T-cell (primary cell): ENCODE measurements at places on chromosomes 16 and 17. TPM values are rescaled to one million over a fixed set of nuclear protein-coding genes. Genes with fewer than 3 reads are reported as not detected.

DNA sequence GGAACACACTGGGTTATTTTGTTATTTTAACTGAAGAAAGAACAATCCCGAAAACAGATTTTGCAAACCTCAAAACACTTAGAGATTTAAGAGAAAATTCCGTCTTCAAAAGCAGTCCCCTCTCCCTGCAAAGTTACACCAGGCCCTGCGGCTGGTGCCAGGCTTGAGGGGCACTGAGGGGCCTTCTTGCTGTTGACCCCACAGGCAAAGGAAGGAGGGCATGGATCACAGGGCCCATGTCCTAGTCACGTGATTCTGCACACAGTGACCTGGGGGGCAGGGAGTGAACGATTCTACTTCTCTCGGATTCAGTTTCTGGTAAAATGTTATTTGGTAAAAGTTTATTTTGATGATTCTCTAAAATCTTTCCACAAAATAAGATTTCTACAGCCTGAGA lies 55.3 kb upstream of the FASN start:
- no peak overlapping the region for H3K27ac ChIP-seq
- H3K4me1 ChIP-seq, result peaks cover 11% of the 10 kb centered on the region
- no peak overlapping the region for H3K4me3 ChIP-seq
- H3K36me3 ChIP-seq, result peaks cover 4% of the 10 kb centered on the region

Gene MGAT5B
- total RNA-seq, result 0.15 TPM

Gene AKTIP
- total RNA-seq, result 56.3 TPM

DNA sequence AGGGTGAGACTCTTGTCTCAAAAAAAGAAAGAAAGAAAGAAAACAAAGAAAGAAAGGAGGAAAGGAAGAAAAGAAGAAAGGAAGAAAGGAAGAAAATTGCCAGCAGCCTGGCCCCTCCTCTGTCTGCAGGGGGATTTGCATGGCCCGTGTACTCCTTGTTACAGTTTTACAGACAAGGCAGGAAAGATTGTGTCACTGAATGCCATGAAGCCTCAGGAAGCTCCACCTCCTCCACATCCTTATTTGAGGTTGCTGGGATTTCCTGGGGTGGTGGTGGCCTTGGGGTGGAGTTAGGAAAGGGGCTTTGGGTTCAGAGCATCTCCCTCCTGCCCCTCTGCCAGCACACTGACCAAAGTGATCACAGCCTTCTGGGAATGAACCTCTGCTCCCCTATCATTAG lies 23.6 kb downstream of the CFAP20 start:
- no peak overlapping the region for H3K4me3 ChIP-seq
- H3K4me1 ChIP-seq, result no peaks in the 10 kb centered on the region
- no peak overlapping the region for H3K27ac ChIP-seq

DNA sequence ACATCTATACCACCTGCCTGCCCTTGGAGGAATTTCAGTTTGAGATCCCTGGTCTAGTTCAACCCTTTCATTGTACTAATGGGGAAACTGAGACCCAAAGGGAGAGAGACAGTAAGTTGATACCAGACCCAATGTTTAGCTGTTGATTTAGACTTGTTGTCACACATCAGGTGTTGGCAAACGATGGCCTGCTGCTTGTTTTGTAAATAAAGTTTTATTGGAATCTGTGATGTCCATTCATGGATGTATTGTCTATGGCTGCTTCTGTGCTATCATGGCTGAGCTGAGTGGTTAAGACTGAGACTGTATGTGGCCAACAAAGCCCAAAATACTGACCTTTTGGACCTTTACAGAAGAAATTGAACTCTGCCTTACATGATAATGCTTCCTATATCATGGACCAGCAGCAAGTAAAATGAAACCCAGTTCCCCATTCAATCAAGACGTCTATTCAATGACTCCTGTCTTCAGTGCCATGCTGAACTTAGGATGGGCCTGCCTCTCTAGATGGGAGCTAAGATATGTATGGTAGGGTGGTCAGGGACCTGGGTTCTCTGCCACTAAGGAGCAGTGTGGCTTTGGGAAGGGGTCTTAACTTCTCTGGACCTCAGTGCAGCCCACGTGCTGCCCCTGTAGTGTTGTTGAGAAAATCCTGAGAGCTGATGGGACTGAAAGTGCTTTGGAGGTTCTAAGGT lies 111.0 kb downstream of the IRX5 start:
- H3K36me3 ChIP-seq, result no peaks in the 10 kb centered on the region
- no peaks in the 10 kb centered on the region for H3K4me1 ChIP-seq
- H3K27ac ChIP-seq, result no peak overlapping the region
- H3K27me3 ChIP-seq, result no peaks in the 10 kb centered on the region
- no peak for DNase-seq

DNA sequence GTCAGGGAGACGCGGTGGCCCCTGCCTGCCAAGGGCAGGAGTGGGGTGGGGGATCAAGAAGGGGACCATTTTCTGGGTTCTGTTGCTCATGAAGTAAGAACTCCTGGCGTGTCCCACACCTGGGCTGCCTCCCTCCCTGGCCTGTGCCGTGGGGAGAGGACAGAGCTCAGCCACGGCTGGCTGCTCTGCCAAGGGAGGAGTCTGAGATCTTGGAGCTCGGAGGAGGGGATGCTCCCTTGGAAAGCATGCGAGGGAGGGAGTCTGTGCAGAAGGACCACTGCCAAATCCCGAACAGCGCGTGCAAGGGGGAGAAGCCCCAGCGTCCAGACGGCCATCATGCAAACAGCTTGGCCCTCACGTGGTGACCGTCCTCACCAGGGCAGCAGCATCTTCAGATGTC lies 64.2 kb upstream of the ZNF469 start:
- H3K4me1 ChIP-seq, result no peaks in the 10 kb centered on the region
- H3K4me3 ChIP-seq, result no peak overlapping the region
- no peak overlapping the region for H3K27ac ChIP-seq

- H3K4me1 ChIP-seq, result peaks cover 12% of the 10 kb centered on the region
- DNase-seq, result no peak
- H3K27ac ChIP-seq, result no peak overlapping the region
- no peaks in the 10 kb centered on the region for H3K27me3 ChIP-seq
- H3K36me3 ChIP-seq, result peaks cover 3% of the 10 kb centered on the region
- no peak overlapping the region for H3K4me3 ChIP-seq
Measured at GRCh38 chr16:81316176-81316496, 1.4 kb downstream of the GAN start.

GRCh38 chr17:48181653-48182052 lies 74.1 kb downstream of the SNX11 start:
- H3K36me3 ChIP-seq, result peaks cover 91% of the 10 kb centered on the region
- no peaks in the 10 kb centered on the region for H3K4me1 ChIP-seq
- no peak overlapping the region for H3K4me3 ChIP-seq
- H3K27me3 ChIP-seq, result no peaks in the 10 kb centered on the region

DNA sequence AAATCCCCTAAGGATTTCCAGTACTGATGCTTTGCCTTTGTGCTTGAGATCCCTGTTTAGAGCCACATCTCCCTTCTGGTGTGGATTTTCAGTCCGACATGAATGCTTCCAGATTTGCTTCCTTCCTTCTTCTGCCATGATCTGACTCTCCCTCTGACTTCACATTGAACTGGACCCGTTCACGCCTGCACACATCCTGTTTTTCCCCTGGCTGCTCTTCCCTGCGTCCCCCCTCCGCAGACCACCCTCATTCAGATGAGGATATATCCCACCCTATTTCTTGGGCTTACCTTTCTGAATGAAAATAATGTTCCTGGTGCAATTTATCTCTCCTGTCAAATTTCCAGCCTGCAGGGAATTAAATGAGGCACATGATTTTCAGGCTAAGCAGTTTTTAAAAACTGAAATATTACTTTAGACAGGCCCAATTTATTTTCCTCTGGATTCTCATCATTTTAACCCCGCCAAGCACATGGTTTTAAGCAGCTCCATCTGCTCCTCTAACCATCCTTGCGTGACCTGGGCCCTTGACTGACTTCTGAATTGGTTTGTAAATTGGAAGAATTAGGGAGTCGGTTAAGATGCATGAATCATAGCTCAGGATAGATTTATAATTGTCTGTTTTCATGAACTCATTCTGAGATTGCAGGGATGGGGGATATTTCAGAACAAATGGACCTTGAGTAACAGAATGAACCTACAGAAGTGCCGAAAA lies 59.2 kb downstream of the BMERB1 start:
- H3K27me3 ChIP-seq, result no peaks in the 10 kb centered on the region
- H3K27ac ChIP-seq, result no peak overlapping the region
- no peak for DNase-seq

- no peak for DNase-seq
- H3K4me3 ChIP-seq, result no peak overlapping the region
- no peaks in the 10 kb centered on the region for H3K36me3 ChIP-seq
- H3K4me1 ChIP-seq, result no peaks in the 10 kb centered on the region
Measured at GRCh38 chr17:81432941-81433340, 37.7 kb downstream of the BAHCC1 start.

GRCh38 chr16:23294260-23294659 lies 7.8 kb upstream of the SCNN1B start:
- H3K27me3 ChIP-seq, result no peaks in the 10 kb centered on the region
- no peak overlapping the region for H3K4me3 ChIP-seq
- H3K27ac ChIP-seq, result no peak overlapping the region
- no peaks in the 10 kb centered on the region for H3K4me1 ChIP-seq

DNA sequence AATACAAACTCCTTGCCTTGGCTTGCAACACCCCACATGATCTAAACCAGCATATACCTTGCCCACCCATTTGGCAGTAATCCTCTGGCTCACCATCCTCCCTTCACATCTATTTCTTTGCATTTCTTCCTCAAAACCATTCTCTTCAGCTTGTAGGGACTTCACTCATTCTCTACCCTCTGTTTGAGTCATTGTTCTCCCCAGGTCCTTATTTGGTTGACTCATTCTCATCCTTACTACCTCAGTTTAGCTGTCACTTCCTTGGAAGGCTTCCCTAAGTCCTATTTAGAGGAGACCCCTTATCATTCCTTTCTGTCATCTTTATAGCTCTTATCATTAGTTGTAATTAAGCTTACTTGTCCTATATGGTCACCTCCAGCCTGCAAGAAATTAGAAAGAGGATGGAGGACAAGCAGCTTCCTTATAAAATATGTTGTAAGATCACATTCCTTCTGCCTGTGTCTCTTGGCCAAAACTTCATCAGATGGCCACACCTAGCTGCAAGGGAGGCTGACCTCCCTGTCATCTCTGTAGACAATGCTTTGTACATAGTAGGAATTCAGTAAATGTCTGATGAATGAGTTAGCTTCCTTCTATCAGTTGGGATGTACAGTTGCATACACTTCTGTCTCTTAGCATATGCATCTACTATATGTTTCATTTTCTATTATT lies 1.7 kb downstream of the TTC19 start:
- no peak overlapping the region for H3K4me3 ChIP-seq
- DNase-seq, result no peak
- no peak overlapping the region for H3K27ac ChIP-seq
- H3K36me3 ChIP-seq, result peaks cover 48% of the 10 kb centered on the region

- H3K4me3 ChIP-seq, result no peak overlapping the region
- no peak overlapping the region for H3K27ac ChIP-seq
- no peak for DNase-seq
- no peaks in the 10 kb centered on the region for H3K36me3 ChIP-seq
Measured at GRCh38 chr17:77737442-77738265, 220.8 kb upstream of the TNRC6C start.

DNA sequence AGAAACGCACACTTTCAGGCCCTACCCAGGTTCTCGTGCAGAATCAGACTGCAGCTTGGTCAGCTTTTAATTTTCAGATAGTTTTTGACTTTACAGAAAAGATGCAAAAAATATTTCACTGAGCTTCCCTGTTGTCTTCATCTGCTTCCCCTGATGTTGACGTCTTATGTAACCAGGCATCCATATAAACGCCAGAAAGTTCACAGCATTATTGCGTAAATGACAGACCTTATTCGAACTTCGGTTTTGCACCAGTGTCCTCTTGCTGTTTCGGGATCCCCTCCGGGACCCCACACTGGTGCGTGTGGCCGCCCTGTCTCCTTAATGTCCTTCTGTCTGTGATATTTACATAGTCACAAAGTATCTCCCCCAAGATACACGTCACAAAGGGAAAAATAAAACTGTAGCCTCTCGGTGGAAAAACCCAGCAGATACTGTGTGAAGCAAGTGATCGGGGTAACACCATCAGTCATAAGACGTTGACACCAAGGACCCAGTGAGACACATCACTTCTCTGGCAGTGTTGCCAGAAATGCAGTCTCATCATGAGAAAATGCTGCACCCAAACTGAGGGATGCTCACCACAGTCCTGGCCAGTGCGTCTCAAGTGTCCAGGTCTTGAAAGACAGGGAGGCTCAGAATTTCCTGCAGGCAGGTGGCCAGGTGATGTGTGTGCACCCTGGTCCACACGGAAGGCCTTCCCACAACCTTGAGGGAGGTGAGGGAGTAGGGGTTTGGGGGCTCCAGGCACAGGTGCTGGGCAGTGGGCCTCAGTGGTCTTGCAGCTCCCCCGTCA lies 4.3 kb downstream of the BANP start:
- peaks cover 14% of the 10 kb centered on the region for H3K36me3 ChIP-seq
- H3K4me1 ChIP-seq, result peaks cover 83% of the 10 kb centered on the region
- H3K4me3 ChIP-seq, result no peak overlapping the region
- no peak for DNase-seq
- no peaks in the 10 kb centered on the region for H3K27me3 ChIP-seq
- H3K27ac ChIP-seq, result peak overlapping the region; percentile 72

- peaks cover 3% of the 10 kb centered on the region for H3K4me1 ChIP-seq
- no peak overlapping the region for H3K27ac ChIP-seq
- peaks cover 7% of the 10 kb centered on the region for H3K27me3 ChIP-seq
- H3K36me3 ChIP-seq, result no peaks in the 10 kb centered on the region
- no peak for DNase-seq
- H3K4me3 ChIP-seq, result no peak overlapping the region
Measured at GRCh38 chr17:45016823-45017222, 34.6 kb downstream of the DCAKD start.

DNA sequence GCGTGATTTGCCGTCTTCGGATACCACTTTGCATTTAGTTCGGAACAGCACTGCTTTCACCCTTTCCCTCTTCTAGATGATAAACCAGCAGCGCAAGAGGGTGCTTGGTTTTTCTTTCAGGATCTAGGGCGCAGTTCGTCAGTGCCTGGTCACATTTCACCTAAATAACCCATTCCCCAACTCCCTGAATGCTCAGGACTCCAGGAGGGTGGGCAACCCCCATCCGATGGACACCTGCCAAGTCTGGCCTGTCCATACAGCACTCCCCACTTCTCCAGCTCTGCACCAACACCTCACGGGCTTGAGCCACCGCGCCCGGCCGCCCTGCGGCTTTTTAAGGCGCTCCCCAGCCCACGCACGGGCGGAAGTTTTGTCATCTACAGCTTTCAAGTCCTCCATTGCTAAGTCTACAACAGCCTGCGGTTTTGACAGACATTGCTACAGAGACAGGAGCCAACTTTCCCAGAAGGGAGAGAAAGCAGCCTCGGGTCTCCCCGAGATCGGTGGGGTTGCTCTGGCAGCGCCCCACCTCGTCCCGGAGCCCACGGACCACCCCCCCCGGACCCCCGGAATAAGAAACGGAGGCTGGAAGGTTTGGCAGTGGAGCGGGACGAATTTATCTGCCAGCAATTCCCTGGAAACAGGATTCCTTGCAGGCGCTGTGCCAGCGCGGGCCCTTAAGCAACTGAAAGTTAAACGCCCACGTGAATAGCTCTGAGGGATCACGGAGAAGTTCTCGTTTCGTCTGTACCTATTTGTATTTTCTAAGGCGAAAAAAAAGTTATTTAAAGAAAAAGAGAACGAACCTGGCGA lies 38.6 kb upstream of the SLFN13 start:
- peaks cover 9% of the 10 kb centered on the region for H3K4me1 ChIP-seq
- H3K27me3 ChIP-seq, result no peaks in the 10 kb centered on the region
- peak overlapping the region; percentile 75 for H3K4me3 ChIP-seq
- peak; percentile 49 for DNase-seq
- no peaks in the 10 kb centered on the region for H3K36me3 ChIP-seq

Gene CYLD
- 294 TPM for total RNA-seq

- no peaks in the 10 kb centered on the region for H3K36me3 ChIP-seq
- peaks cover 74% of the 10 kb centered on the region for H3K27me3 ChIP-seq
- DNase-seq, result no peak
- H3K4me1 ChIP-seq, result peaks cover 22% of the 10 kb centered on the region
- no peak overlapping the region for H3K4me3 ChIP-seq
Measured at GRCh38 chr17:77282524-77283515, 142.1 kb downstream of the SEC14L1 start.
